ENCODE measurements at places on chromosomes 13 and 19. TPM values are rescaled to one million over a fixed set of nuclear protein-coding genes. Genes with fewer than 3 reads are reported as not detected.

DNA sequence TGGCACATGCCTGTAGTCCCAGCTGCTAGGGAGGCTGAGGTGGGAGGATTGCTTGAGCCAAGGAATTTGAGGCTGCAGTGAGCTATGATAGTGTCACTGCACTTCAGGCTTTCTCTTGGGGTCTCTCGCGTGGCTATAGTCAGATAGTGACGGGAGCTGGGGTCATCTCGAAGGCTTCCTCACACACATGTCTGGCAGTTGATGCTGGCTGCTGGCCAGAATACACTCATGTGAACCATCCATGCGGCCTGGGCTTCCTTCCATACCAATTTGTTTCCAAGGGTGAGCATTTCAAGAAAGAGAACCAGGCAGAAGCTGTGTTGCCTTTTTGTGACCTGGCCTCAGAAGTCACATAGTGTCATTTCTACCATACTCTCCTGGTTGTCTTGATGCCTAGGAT is 26.4 kb downstream of the LEUTX start:
- no peak for DNase-seq
- H3K36me3 ChIP-seq, result no peaks in the 10 kb centered on the region
- no peak overlapping the region for H3K4me3 ChIP-seq
- no peak overlapping the region for H3K27ac ChIP-seq
- H3K4me1 ChIP-seq, result no peaks in the 10 kb centered on the region

- no peaks in the 10 kb centered on the region for H3K36me3 ChIP-seq
- H3K4me3 ChIP-seq, result no peak overlapping the region
- peak; percentile 1 for DNase-seq
- H3K27me3 ChIP-seq, result no peaks in the 10 kb centered on the region
- H3K27ac ChIP-seq, result no peak overlapping the region
Observed at GRCh38 chr13:63517371-63517770, 2101.7 kb upstream of the PCDH20 start.

DNA sequence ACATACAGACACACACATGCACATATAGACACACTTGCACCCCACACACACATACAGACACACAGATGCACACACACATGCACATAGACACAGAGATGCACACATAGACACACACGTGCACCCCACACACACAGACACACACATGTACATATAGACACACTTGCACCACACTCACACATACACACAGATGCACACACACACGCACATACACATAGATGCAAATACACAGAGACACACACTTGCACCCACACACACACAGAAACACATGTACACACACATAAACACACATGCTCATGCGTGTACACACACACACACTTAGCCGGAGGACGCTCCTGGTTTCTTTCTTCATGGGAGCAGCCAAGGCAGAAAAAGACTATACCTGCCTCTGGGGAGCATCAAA is 10.0 kb downstream of the COL4A2 start:
- H3K4me3 ChIP-seq, result no peak overlapping the region
- peaks cover 9% of the 10 kb centered on the region for H3K4me1 ChIP-seq
- DNase-seq, result no peak
- peaks cover 20% of the 10 kb centered on the region for H3K27me3 ChIP-seq
- no peaks in the 10 kb centered on the region for H3K36me3 ChIP-seq

LIM2 gene
- total RNA-seq, result not detected

DNA sequence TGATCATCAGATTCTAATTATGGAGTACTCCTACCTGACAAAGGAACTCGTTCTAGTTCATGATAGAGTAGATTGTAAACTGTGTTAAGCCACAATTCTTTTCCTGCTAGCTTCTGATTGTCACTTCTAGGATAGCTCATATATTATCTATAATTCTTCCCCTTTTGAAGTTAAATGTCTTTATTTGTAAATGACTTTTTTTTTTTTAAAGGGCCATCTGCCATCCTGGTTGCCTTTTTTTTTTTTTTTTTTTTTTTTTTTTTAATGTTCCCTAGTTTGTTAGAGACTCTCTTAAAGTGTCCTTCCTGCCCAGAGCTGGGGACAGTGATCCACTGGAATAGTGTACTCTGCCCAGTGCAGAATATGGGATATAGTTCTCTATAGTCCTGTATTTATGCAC is 4.3 kb downstream of the CHAMP1 start:
- no peak for DNase-seq
- no peak overlapping the region for H3K4me3 ChIP-seq
- peaks cover 11% of the 10 kb centered on the region for H3K4me1 ChIP-seq
- H3K27ac ChIP-seq, result no peak overlapping the region
- H3K27me3 ChIP-seq, result no peaks in the 10 kb centered on the region
- peaks cover 4% of the 10 kb centered on the region for H3K36me3 ChIP-seq

Measured in thymus (tissue), 14 donors.